ENCODE measurements at places on chromosomes 3 and 15.

GRCh38 chr3:72113564-72113963, 328.6 kb upstream of the PROK2 start:
- no peak for DNase-seq

- DNase-seq = peak; percentile 98
Measured at GRCh38 chr15:90869601-90870353, 1.4 kb downstream of the FURIN start.

DNA sequence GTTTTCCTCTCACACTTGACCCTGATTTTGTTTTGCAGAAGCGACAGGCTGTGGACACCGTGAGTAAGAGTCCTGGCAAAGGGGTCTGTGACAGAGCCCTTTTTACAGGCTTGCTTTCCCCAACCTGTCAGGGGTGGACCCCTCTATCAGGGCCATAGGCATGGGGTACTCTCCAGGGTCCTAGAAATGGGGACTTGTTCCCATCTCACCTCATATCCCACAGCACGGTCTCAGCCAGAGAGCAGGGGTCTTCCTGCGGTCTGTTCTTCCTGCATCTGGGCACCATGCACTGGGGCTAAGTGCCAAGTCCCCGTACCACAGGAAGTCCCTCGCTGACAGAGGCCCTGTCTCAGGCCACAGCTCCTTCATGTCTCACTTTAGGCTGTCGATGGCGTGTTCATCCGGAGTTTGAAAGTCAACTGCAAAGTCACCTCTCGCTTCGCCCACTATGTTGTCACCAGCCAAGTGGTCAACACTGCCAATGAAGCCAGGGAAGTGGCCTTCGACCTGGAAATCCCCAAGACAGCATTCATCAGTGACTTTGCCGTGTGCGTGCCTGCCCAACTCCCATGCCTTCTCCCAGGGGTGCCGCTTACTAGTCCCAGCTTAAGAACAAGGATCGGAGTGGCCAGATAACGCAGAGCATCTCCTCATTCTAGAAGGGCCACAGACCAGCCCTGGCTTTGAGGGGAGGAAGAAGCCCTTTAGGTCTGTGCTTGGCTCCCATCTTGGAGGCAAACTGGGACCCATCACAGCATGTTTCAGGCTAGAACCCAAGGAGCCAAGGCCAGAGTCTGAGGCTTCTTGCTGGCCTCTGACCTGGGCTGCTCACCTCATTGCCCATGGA, 783 bp downstream of the ITIH1 start:
- no peak for DNase-seq

- DNase-seq = no peak
Measured at GRCh38 chr3:18126772-18127171, 298.4 kb downstream of the SATB1 start.

GRCh38 chr3:170959457-170959856, 51.0 kb upstream of the EIF5A2 start:
- no peak for DNase-seq

- DNase-seq = no peak
Measured at GRCh38 chr3:143165211-143165610, 45.6 kb downstream of the CHST2 start.

DNA sequence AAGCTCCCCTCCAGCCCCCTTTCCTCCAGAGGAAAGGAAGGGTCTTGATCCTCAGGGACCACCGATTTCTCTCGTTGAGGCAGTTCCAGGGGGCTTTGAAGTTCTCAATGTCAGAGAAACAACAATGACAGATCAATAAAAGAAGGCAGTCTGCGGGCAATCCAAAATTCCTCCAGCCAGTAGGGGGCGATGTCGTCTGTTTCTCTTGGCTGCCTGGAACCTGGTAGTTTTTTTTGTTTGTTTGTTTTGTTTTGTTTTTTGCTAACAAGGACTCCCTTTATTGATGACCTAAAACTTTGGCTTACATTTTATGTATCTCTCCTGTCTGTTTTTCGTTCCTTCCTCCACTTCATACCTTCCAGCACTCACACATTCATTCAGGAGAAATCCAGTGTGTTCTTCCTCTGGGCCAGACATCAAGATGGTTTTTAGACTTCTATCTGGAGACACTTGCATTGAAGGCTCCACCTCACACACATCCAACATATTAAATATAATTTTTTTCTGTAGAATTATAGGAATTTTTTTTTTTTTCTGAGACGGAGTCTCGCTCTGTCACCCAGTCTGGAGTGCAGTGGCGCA, 276.6 kb downstream of the RPLP1 start:
- DNase-seq = peak; percentile 53

DNA sequence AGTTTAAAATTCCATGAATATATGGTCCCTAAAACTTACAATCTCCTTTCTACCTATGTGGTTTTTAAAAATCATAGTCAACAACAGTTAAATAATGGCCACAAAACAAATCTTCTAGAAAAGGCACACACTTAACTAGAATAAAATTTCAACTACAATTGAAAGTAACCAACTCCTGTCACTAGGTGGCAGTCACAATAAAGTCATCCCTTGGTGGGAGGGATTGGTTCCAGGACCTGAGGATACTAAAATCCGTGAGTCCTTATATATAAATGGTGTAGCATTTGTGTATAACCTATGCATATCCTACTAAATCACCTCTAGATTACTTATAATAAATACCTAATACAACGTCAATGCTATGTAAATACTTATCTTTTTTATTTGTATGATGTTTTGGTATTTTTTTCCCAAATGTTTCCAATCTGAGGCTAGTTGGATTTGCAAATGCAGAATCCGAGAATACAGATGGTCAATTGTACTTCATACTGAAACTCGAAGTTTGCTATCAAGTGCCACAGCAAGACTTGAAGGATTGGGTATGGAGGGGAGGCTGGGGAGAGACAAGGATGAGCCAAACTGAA, 172.6 kb downstream of the FMN1 start:
- peak; percentile 40 for DNase-seq

- DNase-seq = no peak
Measured at GRCh38 chr3:109977897-109978296, 640.6 kb upstream of the DPPA4 start.
